Fibroblast of lung (primary cell): ENCODE measurements at places on chromosomes 2 and 18. TPM values are rescaled to one million over a fixed set of nuclear protein-coding genes. Genes with fewer than 3 reads are reported as not detected.

- H3K4me3 ChIP-seq: no peak overlapping the region
- no peaks in the 10 kb centered on the region for H3K36me3 ChIP-seq
- H3K4me1 ChIP-seq: peaks cover 10% of the 10 kb centered on the region
- no peak overlapping the region for H3K27ac ChIP-seq
- H3K27me3 ChIP-seq: peaks cover 2% of the 10 kb centered on the region
These were observed 98.4 kb downstream of the COLEC12 start for GRCh38 chr18:402129-402528.

DNA sequence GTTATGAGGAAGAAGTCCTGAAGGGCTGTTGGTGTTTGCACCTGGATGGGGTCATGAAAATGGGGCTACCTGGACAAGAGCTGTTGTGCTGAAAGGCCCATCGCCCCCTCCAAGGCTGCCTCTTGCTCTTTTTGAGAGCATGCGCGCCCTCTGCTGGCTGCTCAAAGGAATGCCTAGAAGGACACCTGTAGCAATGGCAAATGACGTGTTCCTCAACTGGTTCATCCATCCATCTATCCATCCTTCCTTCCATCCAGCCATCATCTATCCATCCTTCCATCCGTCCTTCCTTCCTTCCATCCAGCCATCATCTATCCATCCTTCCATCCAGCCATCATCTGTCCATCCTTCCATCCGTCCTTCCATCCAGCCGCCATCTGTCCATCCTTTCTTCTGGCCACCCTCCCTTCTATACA is 17.2 kb upstream of the RPL31 start:
- no peak overlapping the region for H3K4me3 ChIP-seq
- H3K27ac ChIP-seq: no peak overlapping the region
- no peaks in the 10 kb centered on the region for H3K4me1 ChIP-seq
- H3K27me3 ChIP-seq: no peaks in the 10 kb centered on the region
- H3K36me3 ChIP-seq: no peaks in the 10 kb centered on the region
- DNase-seq: peak; percentile 56

DNA sequence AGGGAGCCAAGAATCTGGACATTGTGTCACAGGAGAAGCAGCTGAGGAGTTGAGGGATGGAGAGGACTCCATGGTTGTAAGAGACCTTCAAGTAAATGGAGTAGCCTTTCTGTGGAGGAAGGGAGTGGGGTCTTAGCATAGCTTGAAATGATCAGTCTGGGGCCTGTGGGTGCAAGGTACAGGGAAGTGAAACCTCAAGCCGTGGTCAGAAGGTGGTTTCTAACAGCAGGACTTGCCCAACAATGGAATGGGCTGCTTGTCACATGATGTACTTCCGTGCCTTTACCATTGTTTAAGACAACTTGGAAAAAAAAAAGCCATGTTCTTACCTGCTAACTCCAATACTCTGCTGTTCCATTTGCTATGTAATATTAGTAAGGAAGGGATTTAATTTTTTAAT is 140.7 kb downstream of the LDLRAD4 start:
- H3K4me3 ChIP-seq: no peak overlapping the region
- H3K36me3 ChIP-seq: no peaks in the 10 kb centered on the region
- H3K27me3 ChIP-seq: no peaks in the 10 kb centered on the region
- no peak for DNase-seq
- H3K4me1 ChIP-seq: no peaks in the 10 kb centered on the region
- no peak overlapping the region for H3K27ac ChIP-seq

DNA sequence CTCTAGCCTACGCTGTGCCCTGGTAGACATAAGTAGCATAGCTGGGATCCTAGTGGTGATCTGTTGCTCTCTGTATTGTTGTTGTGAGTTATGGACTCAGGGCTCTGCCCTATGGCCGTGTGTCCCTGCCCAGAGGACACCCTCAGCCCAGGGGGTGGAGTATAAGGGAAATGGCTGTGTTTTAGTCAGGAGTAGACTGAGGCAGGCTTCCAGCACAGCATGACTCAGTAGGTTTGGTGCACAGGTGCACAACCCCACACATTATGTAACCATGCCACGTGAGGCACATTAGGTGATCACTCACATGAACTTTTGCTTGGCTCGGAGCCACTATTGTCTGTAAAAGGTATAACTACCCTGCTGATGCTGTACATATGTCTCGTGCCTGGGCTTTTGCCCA is 59.9 kb upstream of the PEX13 start:
- no peaks in the 10 kb centered on the region for H3K27me3 ChIP-seq
- DNase-seq: peak; percentile 13

DNA sequence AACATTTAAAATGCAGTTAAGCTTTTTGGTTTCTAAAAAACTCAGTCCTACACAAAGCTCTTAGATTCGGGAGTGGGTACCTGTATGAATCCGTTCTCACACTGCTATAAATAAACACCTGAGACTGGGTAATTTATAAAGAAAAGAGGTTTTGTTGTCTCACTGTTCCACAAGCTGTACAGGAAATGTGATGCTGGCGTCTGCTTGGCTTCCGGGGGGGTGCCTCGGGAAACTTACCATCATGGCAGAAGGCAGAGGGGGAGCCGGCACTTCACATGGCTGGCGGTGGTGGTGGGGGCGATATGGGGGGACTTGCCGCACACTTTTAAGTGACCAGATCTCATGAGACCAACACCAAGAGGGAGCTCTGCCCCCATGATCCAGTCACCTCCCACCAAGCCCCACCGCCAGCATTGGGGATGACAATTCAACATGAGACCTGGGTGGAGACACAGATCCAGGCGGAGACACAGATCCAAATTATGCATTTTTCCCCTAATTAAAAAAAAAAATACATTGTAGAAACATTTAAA is 222.5 kb downstream of the GBX2 start:
- no peak overlapping the region for H3K27ac ChIP-seq
- peaks cover under 1% of the 10 kb centered on the region for H3K4me1 ChIP-seq
- no peaks in the 10 kb centered on the region for H3K36me3 ChIP-seq
- no peak overlapping the region for H3K4me3 ChIP-seq
- DNase-seq: no peak

DNA sequence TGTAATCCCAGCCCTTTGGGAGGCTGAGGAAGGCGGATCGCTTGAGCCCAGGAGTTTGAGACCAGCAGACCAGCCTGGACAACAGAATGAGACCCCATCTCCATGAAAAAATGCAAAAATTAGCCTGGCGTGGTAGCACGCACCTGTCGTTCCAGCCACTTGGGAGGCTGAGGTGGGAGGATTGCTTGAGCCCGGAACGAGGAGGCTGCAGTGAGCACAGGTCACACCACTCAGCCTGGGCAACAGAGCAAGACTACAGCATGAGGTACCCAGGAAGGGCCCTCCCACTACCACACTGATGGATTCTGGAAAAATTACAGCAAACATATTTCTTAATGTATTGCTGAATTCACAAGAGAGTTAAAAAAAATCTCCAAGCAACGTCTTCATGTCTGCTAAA is 56.3 kb upstream of the HPCAL1 start:
- DNase-seq: no peak
- H3K4me3 ChIP-seq: no peak overlapping the region
- H3K27ac ChIP-seq: no peak overlapping the region
- no peaks in the 10 kb centered on the region for H3K36me3 ChIP-seq
- no peaks in the 10 kb centered on the region for H3K4me1 ChIP-seq
- peaks cover 4% of the 10 kb centered on the region for H3K27me3 ChIP-seq

- H3K4me3 ChIP-seq: no peak overlapping the region
- H3K27me3 ChIP-seq: no peaks in the 10 kb centered on the region
These were observed 122.8 kb downstream of the TMEM200C start for GRCh38 chr18:5772306-5773105.

The CCDC102B gene
- 35.3 and 68.6 TPM in 2 replicates for total RNA-seq

The SLC8A1 gene
- total RNA-seq: 74.0 and 109 TPM in 2 replicates

- H3K4me1 ChIP-seq: no peaks in the 10 kb centered on the region
- no peak overlapping the region for H3K4me3 ChIP-seq
- no peak for DNase-seq
- H3K27ac ChIP-seq: no peak overlapping the region
These were observed 41.3 kb downstream of the ESCO1 start for GRCh38 chr18:21559195-21559594.

GRCh38 chr2:100482741-100483140 is 12.5 kb downstream of the NMS start:
- no peaks in the 10 kb centered on the region for H3K4me1 ChIP-seq
- no peak overlapping the region for H3K4me3 ChIP-seq
- no peaks in the 10 kb centered on the region for H3K27me3 ChIP-seq
- H3K36me3 ChIP-seq: no peaks in the 10 kb centered on the region
- DNase-seq: no peak

The ALKAL2 gene
- 0.17 TPM in 1 of 2 replicates, not detected in the other for total RNA-seq

- no peak for DNase-seq
- H3K36me3 ChIP-seq: no peaks in the 10 kb centered on the region
- peaks cover 27% of the 10 kb centered on the region for H3K27me3 ChIP-seq
- no peak overlapping the region for H3K27ac ChIP-seq
- no peak overlapping the region for H3K4me3 ChIP-seq
These were observed 91.7 kb downstream of the INHBB start for GRCh38 chr2:120437604-120438000.

GRCh38 chr2:141923657-141924056 is 207.2 kb downstream of the LRP1B start:
- H3K4me1 ChIP-seq: no peaks in the 10 kb centered on the region
- no peak overlapping the region for H3K27ac ChIP-seq
- no peaks in the 10 kb centered on the region for H3K27me3 ChIP-seq
- no peak for DNase-seq
- no peaks in the 10 kb centered on the region for H3K36me3 ChIP-seq
- no peak overlapping the region for H3K4me3 ChIP-seq

GRCh38 chr18:70430501-70431173 is 141.8 kb downstream of the SOCS6 start:
- H3K4me3 ChIP-seq: no peak overlapping the region
- H3K27me3 ChIP-seq: no peaks in the 10 kb centered on the region
- H3K4me1 ChIP-seq: peaks cover 3% of the 10 kb centered on the region
- H3K27ac ChIP-seq: no peak overlapping the region
- H3K36me3 ChIP-seq: no peaks in the 10 kb centered on the region
- DNase-seq: no peak

DNA sequence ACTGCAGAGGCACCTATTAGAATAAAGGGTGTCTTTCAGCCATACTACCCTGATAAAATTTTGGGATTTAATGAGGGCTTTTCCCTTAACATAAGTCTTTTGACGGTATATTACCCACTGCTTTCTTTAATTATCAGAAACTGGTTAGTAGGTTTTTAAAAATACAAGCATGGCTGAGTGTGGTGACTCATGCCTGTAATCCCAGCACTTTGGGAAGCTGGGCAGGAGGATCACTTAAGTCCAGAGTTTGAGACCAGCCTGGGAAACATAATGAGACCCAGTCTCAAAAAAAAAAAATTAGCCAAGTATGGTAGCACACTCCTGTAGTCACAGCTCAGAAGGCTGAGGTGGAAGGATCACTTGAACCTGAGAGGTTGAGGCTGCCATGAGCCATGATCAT is 16.1 kb downstream of the CPSF3 start:
- peaks cover 7% of the 10 kb centered on the region for H3K36me3 ChIP-seq
- peak; percentile 24 for DNase-seq
- no peak overlapping the region for H3K4me3 ChIP-seq

GRCh38 chr18:77110400-77110799 is 22.2 kb downstream of the MBP start:
- H3K4me3 ChIP-seq: no peak overlapping the region
- H3K27me3 ChIP-seq: no peaks in the 10 kb centered on the region
- DNase-seq: no peak

GRCh38 chr2:20985062-20985461 is 58.8 kb downstream of the APOB start:
- no peak overlapping the region for H3K27ac ChIP-seq
- no peak overlapping the region for H3K4me3 ChIP-seq
- no peak for DNase-seq
- no peaks in the 10 kb centered on the region for H3K27me3 ChIP-seq

The ACADL gene
- total RNA-seq: 0.50 and 0.51 TPM in 2 replicates

The TEKT4 gene
- not detected in 2 replicates for total RNA-seq

DNA sequence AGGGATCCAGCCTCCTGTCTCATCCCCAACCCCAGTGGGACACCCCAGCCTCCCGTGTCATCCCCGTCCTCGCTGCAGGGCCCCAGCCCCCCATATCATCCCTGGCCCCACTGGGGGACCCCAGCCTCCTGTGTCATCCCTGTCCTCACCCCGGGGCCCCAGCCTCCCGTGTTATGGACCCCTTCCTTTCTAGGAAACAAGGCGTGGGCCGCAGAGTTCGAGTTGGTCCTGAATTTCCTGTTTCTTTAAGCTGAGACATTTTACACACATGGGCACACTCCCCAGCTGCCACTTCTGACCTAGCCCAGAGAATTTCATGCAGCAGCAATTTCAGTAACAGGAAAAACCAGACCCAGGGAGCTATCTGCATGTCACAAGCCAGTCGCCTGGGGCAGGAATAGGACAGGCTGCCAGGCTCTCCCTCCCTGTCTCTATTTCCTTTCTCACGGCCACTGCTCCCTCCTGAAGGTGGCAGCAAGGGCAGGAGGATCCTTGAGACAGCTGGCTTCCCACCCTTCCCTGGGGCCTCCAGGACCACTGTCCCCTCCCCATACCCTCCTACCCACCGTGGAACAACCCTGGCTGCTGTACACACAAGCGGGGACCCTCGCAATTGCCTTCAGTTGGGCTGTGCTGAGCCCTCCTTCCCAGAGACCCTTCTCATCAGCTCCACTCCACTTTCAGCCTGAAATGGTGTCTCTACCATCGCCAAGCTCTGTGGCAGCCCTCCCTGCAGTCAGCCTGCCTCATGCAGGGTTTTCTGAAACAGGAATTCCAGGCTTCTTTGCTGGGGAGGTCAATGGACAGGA is 141.9 kb upstream of the ID2 start:
- H3K27me3 ChIP-seq: no peaks in the 10 kb centered on the region
- H3K27ac ChIP-seq: no peak overlapping the region
- no peaks in the 10 kb centered on the region for H3K36me3 ChIP-seq
- H3K4me1 ChIP-seq: peaks cover 7% of the 10 kb centered on the region
- no peak for DNase-seq

The ANKRD29 gene
- total RNA-seq: 4.1 and 6.9 TPM in 2 replicates

DNA sequence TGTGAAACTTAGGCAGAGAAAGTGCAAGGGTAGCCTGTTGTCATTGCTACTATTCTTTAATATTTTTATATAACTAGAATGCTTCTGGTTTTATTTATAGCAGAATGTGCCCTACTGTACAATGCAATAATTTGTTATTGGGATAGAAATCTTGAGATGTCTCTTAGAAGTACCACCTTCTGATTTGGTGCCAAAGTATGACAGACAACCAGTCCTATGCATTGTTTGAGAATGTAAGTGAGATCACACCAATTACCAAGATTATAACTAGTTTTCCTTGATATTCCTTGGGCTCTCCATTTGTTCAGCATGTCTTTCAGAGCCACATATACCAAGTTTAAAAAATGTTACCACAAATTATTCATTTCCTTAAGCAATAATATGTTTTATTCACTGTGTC is 399.7 kb downstream of the CPS1 start:
- no peak overlapping the region for H3K4me3 ChIP-seq
- H3K27ac ChIP-seq: no peak overlapping the region
- H3K27me3 ChIP-seq: no peaks in the 10 kb centered on the region
- no peak for DNase-seq
- no peaks in the 10 kb centered on the region for H3K36me3 ChIP-seq

GRCh38 chr2:19003554-19003953 is 354.9 kb downstream of the OSR1 start:
- no peak overlapping the region for H3K4me3 ChIP-seq
- no peak for DNase-seq
- H3K27ac ChIP-seq: no peak overlapping the region
- no peaks in the 10 kb centered on the region for H3K27me3 ChIP-seq
- H3K36me3 ChIP-seq: no peaks in the 10 kb centered on the region
